Effector memory CD4-positive, alpha-beta T cell (primary cell): ENCODE measurements at places on chromosomes 3 and 15.

- no peaks in the 10 kb centered on the region for H3K36me3 ChIP-seq
- H3K4me1 ChIP-seq, result no peaks in the 10 kb centered on the region
- no peak overlapping the region for H3K27ac ChIP-seq
- DNase-seq, result no peak
- H3K4me3 ChIP-seq, result no peak overlapping the region
- H3K27me3 ChIP-seq, result no peaks in the 10 kb centered on the region
These were observed 510.3 kb downstream of the EPHA3 start for GRCh38 chr3:89617706-89618105.

- no peak for DNase-seq
- no peaks in the 10 kb centered on the region for H3K36me3 ChIP-seq
- no peaks in the 10 kb centered on the region for H3K27me3 ChIP-seq
- H3K27ac ChIP-seq, result no peak overlapping the region
These were observed 399.7 kb upstream of the THBS1 start for GRCh38 chr15:39181056-39181747.

DNA sequence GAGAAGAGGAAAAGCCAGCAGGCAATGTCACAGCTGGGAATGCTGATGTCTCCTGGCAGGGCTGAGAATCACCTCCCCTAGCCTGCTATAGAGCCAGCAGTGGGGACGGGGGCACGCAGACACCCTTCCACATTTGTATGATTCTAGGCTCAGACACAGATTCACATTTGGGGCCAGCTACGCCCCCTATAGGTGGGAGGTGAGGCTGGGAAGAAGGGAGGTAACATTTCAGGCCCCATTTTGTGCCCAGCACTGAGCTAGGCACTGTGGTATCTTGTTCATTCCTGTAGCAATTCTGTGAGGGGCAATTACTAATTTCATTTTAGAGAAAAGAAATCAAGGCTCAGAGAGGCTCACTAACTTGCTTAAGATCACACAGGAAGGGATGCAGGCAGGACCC lies 15.9 kb upstream of the ACAD9 start:
- H3K4me3 ChIP-seq, result no peak overlapping the region
- H3K27me3 ChIP-seq, result no peaks in the 10 kb centered on the region
- H3K36me3 ChIP-seq, result no peaks in the 10 kb centered on the region
- H3K27ac ChIP-seq, result no peak overlapping the region

DNA sequence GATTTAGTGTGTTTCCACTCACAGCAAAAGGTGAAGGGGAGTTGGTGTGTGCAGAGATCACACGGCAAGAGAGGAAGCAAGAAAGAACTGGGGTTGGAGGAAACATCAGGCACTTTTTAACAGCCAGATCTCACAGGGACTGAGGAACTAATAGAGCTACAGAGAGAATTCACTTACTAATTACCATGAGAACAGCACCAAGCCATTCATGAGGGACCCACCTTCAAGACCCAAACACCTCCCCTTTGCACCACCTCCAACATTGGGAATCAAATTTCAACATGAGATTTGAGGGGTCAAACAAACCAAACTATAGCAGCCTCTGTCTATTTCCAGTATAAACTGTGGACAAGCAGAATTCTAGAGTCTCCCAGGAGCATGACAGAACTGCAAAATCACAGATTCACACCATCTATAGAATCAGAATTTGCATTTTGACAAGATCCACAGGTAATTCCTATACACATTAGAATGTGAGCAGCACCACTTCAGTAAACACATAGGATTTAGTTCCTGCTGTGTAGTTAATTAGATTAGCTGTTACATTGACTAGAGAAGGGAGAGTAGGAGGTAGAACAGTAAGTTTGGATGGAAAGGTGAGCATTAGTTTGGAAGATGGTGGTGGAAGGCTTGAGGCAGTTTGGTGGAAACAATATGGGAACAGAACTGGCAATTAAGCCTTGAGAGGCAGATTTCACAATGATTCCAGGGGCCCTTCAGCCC lies 311.7 kb downstream of the NSUN3 start:
- H3K27me3 ChIP-seq, result no peaks in the 10 kb centered on the region
- H3K36me3 ChIP-seq, result no peaks in the 10 kb centered on the region
- no peak for DNase-seq
- H3K27ac ChIP-seq, result no peak overlapping the region
- no peaks in the 10 kb centered on the region for H3K4me1 ChIP-seq
- H3K4me3 ChIP-seq, result no peak overlapping the region

- peaks cover 4% of the 10 kb centered on the region for H3K4me1 ChIP-seq
- DNase-seq, result no peak
- H3K4me3 ChIP-seq, result no peak overlapping the region
- H3K36me3 ChIP-seq, result no peaks in the 10 kb centered on the region
These were observed 858 bp downstream of the NTRK3 start for GRCh38 chr15:88255484-88256278.

DNA sequence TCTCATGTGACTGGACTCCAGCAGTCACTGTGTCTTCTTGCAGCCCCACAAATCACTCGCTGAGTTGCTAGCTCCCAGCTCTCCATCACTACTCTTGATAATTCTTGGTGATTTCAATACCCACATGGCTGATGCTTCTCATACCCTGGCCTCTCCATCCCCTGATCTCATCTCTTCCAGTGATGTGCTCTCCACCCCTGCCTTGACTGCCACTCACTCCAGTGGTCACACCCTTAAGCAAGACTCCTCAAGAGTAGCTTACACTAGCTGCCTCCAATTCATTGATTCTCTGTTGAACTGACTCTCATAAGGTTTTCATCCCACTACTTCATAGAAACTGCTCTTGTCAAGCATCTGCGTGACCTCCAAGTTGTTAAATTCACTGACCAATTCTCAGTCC lies 837 bp downstream of the GRK7 start:
- H3K4me1 ChIP-seq, result no peaks in the 10 kb centered on the region
- no peak for DNase-seq
- H3K27ac ChIP-seq, result no peak overlapping the region
- no peaks in the 10 kb centered on the region for H3K36me3 ChIP-seq
- H3K27me3 ChIP-seq, result no peaks in the 10 kb centered on the region

- no peak overlapping the region for H3K4me3 ChIP-seq
- no peaks in the 10 kb centered on the region for H3K27me3 ChIP-seq
- no peak overlapping the region for H3K27ac ChIP-seq
These were observed 221.9 kb upstream of the PROK2 start for GRCh38 chr3:72006631-72007556.

GRCh38 chr15:89052474-89052873 lies 35.8 kb upstream of the ABHD2 start:
- no peak overlapping the region for H3K4me3 ChIP-seq
- no peak for DNase-seq
- H3K36me3 ChIP-seq, result no peaks in the 10 kb centered on the region
- H3K4me1 ChIP-seq, result peaks cover 4% of the 10 kb centered on the region
- no peaks in the 10 kb centered on the region for H3K27me3 ChIP-seq

GRCh38 chr3:104273046-104273649 lies 1093.6 kb upstream of the ALCAM start:
- no peak overlapping the region for H3K27ac ChIP-seq
- H3K4me3 ChIP-seq, result no peak overlapping the region
- no peaks in the 10 kb centered on the region for H3K4me1 ChIP-seq
- DNase-seq, result no peak
- no peaks in the 10 kb centered on the region for H3K36me3 ChIP-seq
- no peaks in the 10 kb centered on the region for H3K27me3 ChIP-seq

DNA sequence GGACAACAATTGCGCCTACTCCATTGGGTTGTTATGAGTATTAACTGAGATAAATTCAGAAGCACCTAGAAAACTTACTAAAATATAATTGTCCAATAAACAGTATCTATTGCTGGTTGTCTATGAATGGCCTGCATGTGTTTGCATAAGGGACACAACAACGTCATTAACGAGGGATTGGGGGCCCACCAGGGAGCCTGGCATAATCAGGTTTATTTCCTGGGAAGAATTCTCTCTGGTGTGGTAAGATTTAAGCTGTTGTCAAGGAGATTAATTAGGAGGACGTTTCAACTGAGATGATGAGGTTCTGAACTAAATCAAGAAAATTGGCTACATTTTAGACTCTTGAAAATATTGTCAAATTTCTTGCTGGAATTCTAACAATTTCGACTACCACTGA lies 176.1 kb upstream of the CDIN1 start:
- no peak overlapping the region for H3K27ac ChIP-seq
- H3K4me1 ChIP-seq, result no peaks in the 10 kb centered on the region
- H3K4me3 ChIP-seq, result no peak overlapping the region
- H3K27me3 ChIP-seq, result no peaks in the 10 kb centered on the region
- DNase-seq, result no peak

DNA sequence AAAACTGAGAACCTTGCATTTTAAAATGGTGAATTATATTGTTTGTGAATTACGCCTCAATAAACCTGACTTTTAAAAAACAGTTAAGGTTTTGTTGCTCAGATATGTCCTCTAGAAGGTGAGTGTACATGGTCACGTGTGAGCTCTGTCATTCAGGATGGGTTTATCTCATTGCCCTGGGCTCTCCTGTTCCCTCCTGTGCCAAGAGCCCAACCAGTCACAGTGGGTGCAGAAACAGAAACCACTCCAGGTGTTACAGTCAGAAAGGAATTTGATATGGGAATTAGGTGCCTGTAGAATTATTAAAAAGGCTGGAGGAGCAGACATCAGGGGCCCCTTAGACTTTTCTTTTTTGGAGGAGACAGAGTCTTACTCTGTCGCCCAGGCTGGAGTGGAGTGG lies 196.4 kb downstream of the STT3B start:
- H3K4me3 ChIP-seq, result no peak overlapping the region
- H3K4me1 ChIP-seq, result no peaks in the 10 kb centered on the region
- H3K27me3 ChIP-seq, result no peaks in the 10 kb centered on the region
- no peaks in the 10 kb centered on the region for H3K36me3 ChIP-seq

- H3K27me3 ChIP-seq, result no peaks in the 10 kb centered on the region
- H3K4me3 ChIP-seq, result no peak overlapping the region
- DNase-seq, result no peak
- H3K4me1 ChIP-seq, result peaks cover 16% of the 10 kb centered on the region
- H3K27ac ChIP-seq, result no peak overlapping the region
These were observed 2.9 kb downstream of the GABRR3 start for GRCh38 chr3:98032265-98032664.

- H3K36me3 ChIP-seq, result peaks cover 3% of the 10 kb centered on the region
- no peaks in the 10 kb centered on the region for H3K4me1 ChIP-seq
- DNase-seq, result no peak
- no peak overlapping the region for H3K27ac ChIP-seq
- H3K4me3 ChIP-seq, result no peak overlapping the region
These were observed 55.8 kb downstream of the RSRC1 start for GRCh38 chr3:158165730-158166129.

DNA sequence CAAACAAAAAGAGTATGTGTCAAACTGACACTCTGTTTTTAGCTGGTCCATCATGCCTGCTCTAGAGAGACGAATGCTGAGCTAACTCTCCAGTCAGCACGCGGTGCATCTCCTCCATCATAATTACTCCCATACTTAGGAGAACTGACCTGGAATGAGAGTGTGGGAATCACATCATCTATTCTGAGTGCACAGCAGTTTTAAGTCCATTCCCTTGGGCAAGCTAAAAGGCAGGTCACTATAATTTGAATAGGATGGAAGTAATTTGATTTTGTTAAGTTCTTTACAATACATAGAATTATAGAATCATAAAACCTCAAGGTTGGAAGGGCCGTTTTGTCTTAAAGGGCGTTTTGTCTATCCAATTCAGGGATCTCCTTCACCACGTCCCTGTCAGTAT lies 251.6 kb downstream of the XXYLT1 start:
- H3K4me1 ChIP-seq, result no peaks in the 10 kb centered on the region
- no peak overlapping the region for H3K4me3 ChIP-seq
- peaks cover 2% of the 10 kb centered on the region for H3K27me3 ChIP-seq
- no peak for DNase-seq
- no peaks in the 10 kb centered on the region for H3K36me3 ChIP-seq

GRCh38 chr15:32956006-32956405 lies 238.2 kb downstream of the GREM1 start:
- no peaks in the 10 kb centered on the region for H3K36me3 ChIP-seq
- H3K4me1 ChIP-seq, result no peaks in the 10 kb centered on the region
- H3K4me3 ChIP-seq, result no peak overlapping the region
- no peak overlapping the region for H3K27ac ChIP-seq

- H3K27me3 ChIP-seq, result no peaks in the 10 kb centered on the region
- H3K27ac ChIP-seq, result no peak overlapping the region
- no peak overlapping the region for H3K4me3 ChIP-seq
- H3K4me1 ChIP-seq, result no peaks in the 10 kb centered on the region
- no peaks in the 10 kb centered on the region for H3K36me3 ChIP-seq
These were observed 136.6 kb downstream of the DUT start for GRCh38 chr15:48467801-48468200.

DNA sequence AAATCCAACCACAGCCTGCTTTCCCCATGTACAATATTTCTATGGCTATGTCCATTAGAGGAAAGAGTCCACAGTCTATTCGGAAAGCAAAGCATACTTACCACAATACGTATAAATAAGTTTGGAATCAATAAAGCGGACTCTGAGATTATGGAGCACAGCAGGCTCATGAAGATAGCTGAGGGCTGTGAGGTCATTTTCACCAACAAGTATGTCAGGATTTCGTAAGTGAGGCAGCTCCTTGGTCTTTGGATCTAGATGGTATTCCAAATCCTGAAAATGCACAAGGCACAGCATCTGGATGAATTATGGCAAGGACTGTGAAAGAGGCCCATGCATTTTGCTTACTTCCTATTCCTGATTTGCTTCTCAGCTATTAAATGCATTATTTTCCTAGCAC lies 100.4 kb downstream of the MYO5A start:
- no peaks in the 10 kb centered on the region for H3K27me3 ChIP-seq
- no peaks in the 10 kb centered on the region for H3K4me1 ChIP-seq
- H3K27ac ChIP-seq, result no peak overlapping the region
- peaks cover 13% of the 10 kb centered on the region for H3K36me3 ChIP-seq

DNA sequence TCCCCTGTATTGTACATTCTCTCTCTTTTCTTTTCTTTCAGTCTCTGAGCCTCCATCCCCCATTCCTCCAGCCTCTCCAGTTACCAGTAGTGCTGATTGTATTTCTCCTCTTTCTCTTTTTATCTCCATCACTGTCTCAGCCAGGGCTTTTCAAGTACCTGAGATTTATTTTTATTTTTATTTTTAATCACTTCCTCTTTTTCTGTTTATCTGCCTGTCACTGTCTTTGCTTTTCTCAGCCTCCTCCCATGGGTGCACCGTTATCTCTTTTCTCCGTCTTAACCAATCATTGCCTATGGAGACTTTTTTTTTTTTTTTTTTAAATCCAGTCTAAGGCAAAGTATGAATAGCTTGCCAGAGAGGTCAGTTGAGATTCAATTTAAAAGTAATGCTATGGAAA lies 359.3 kb downstream of the GAP43 start:
- no peak overlapping the region for H3K4me3 ChIP-seq
- H3K27ac ChIP-seq, result no peak overlapping the region
- no peak for DNase-seq
- H3K36me3 ChIP-seq, result no peaks in the 10 kb centered on the region
- H3K4me1 ChIP-seq, result no peaks in the 10 kb centered on the region

- no peak for DNase-seq
- H3K27ac ChIP-seq, result no peak overlapping the region
- no peak overlapping the region for H3K4me3 ChIP-seq
- no peaks in the 10 kb centered on the region for H3K27me3 ChIP-seq
- no peaks in the 10 kb centered on the region for H3K4me1 ChIP-seq
These were observed 19.4 kb downstream of the ZPLD1 start for GRCh38 chr3:102454181-102454580.

DNA sequence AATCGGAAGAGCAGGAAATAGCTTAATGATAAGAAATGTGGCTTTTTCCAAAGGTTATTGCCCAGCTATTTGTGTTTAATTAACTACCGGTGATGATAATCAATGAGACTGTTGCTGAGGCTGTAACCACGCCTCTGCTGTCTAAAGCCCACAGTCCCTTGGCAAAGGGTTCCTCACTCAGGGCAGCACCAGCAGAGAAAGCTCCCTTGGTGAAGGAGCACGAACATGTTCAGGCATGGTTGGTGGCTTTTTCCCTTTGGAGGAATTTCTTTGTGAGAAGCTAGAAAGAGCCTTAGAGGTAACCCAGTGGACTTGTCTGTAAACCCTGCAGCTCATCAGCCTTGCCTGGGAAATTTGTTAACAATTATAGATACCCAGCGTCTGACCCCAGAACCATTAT lies 7.5 kb upstream of the ST6GAL1 start:
- H3K4me3 ChIP-seq, result no peak overlapping the region
- no peak overlapping the region for H3K27ac ChIP-seq
- H3K4me1 ChIP-seq, result no peaks in the 10 kb centered on the region
- no peaks in the 10 kb centered on the region for H3K27me3 ChIP-seq
- DNase-seq, result no peak
